ENCODE measurements at places on chromosomes 2 and 18.

DNA sequence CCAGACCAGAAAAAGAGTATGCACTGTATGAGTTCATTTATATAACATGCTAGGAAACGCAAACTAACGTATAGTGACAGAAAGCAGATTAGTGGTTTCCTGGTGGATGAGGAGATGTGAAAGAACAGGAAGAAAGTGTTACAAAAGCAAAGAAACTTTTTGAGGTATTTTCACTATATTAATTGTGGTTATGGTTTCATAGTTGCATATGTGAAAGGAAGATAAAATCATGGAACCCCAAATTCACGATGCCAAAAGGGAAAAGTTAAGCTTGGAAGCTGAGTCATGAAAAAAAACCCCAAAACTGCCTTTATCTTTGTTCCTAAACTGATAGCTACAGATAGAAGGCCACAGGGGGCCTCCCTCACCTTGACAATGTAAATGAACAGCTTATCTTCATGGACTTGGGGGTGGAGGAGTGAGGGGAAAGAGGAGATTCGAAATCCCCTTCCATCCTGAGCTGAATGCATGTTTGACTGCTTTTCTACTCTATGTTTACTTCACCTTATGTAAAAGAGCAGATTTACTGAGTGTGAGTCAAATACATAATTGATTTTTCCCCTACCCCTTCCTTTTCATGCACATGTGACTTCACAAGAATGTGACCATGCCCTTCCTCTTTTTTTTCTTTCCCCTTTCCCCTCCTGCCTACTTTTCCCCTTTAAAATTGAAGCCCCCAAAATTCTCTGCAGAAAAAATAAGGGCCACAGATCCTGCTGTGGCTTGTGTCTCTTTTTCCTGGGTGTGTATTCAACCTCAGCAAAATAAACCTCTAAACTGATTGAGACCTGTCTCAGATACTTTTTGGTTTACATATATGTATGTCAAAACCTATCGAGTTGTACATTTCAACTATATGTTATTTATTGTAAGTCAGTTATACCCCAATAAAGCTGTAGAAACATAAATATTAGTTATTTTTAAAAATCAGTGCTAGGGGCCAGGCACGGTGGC is 100.1 kb upstream of the TLK1 start:
- DNase-seq = peak; percentile 29

GRCh38 chr2:229715895-229716507 is 1.6 kb upstream of the DNER start:
- peak; percentile 64 for DNase-seq

GRCh38 chr2:120914839-120915521 is 179.3 kb downstream of the GLI2 start:
- DNase-seq = no peak

- DNase-seq = no peak
Observed at GRCh38 chr18:79600141-79600540, 79.5 kb upstream of the CTDP1 start.

DNA sequence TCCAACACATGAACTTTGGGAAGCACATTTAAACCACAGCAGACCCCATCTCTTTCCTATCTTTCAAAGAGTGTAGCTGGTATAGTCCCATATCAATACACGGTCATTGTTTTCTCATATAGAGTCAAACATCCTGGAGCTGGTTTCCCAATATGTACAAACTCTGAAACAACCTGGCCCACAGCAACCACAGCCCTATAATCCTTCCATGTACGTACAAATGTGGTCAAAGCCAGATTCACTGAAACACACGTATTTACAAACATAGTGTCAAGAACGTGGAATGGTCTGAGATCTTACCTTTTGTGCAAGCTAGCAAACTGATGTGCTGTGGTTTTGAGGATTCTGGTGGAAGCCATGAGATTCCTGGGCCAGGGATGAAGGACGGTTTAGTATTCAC is 97.3 kb downstream of the HS1BP3 start:
- DNase-seq = no peak

DNA sequence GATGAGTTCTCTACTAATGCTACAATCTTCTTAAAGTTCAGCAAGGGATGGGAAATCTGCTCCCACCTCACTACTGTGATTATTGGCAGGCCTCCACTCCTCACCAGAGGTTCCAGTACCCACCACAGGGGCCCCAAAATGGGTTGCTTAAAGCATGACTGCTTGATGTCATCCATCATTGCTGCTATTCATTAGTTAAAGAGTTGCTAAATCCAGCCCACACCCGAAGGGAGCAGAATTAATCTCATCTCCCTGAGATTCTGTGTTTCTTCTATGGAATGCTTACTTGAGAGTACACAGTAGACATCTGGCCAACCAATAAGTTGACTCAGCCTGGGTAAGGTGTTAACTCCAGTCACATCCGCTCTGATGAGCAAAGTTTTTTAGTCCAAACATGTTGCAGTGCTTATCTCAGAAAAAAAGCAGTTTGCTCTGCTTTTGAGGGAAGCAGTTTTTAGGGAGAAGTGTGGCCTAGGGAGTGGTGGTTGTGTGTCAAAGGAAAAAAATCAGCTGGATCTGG is 690.2 kb upstream of the POU3F3 start:
- peak; percentile 4 for DNase-seq

DNA sequence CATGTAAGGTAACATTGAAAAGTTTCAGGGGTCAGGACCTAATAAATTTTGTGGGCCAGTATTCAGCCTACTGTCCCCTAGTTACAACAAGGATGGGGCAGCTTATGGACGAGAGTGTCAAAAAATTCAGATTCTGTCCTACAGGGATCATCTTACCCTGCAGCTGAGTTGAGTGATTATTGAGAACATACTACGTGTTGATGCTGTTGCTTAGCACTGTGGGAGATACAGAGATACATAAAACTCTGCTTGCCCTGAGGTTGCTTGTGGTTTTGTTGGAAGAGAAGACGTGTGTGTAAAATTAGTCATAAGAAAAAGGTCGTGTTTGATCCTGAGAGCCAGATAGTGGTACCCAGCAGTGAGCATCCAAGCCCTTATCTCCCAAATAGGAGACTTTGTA is 253.2 kb downstream of the NEDD4L start:
- DNase-seq = no peak

GRCh38 chr18:7234091-7234490 is 3.2 kb downstream of the LRRC30 start:
- DNase-seq = no peak

- peak; percentile 66 for DNase-seq
Observed at GRCh38 chr18:58484989-58485981, 143.6 kb downstream of the ALPK2 start.

GRCh38 chr2:219452361-219453317 is 18.0 kb downstream of the SPEG start:
- DNase-seq = no peak

DNA sequence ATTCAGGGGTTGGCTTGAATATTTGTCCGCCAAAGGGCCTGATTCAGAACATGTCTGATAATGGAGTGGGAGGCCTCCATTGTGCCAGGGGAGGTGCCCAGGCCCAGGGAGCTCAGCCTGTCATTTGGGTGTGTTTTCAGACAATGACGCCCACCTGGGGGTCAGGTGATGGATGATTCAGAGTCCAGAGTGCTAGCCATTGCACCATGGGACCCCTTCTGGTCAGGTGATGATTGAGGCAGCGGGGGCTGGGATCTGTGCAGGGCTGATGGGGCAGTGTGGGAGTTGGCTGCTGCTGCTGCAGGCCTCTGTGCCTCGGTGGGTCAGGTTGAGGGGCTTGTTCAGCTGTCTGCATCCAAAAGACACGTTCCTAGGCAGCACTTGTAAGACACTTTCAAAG is 8.3 kb upstream of the ARHGEF4 start:
- DNase-seq = no peak

GRCh38 chr2:211901226-211901846 is 637.3 kb downstream of the ERBB4 start:
- no peak for DNase-seq

- no peak for DNase-seq
Observed at GRCh38 chr18:8781671-8782070, 76.3 kb downstream of the MTCL1 start.

DNA sequence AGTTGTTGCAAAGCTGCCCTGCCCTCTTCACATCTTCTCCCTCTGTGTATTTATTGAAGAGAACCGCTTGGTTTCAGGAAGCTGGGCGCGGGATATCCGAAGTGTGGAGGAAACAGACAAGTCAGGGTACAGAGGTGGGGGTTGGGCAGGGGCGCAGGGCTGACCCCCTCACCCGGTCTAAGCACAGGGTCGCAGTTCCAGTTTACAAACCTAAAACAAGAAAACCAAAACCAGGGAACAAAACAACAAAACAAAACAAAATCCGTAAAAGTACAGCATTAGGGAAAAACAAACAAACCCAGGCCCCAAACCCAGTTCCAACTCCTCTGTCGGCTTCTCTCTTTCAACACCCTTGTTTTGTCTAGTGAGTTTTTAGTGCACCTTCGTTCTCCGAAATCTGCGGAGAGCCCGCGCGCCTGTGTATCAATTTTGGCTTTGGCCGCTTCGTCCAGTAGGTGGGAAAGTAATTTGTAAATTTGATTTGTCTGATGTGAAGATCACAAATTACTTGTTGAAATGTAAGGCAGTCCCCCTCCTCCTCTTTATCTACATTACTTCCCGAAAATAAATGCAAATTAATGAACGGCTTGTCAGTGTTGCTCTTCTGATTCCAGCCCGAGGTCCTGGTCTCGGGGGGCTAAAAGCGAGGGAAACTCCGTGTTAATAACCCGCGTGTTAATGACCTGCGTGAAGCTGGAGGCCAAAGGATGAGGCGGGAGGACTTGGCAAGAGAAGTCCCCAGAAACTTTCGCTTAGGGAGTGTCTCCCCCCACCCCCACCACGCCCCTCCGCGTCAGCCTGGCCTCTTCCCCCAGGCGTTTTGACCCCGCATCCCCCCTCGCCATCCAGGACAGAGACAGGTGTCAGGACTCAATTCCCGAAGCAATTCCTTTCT is 6.9 kb downstream of the OTX1 start:
- DNase-seq = no peak

DNA sequence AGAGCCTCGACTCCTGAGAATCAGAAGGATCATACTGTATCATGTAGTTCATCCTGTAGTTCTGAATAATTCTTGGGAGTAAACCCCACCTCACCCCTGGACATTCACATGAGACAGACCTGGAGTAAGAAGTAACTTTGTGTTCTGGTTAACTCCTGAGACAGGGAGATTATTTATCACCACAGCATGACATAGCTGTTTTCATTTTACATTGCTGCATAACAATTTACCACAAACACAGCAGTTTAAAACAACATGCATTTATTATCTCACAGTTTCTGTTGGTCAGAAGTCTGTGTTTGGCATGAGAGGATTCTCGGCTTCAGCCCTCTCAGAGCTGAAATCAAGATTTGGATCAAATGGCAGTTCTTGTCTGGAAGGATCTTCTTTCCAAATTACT is 855.8 kb upstream of the FANCL start:
- DNase-seq = no peak

DNA sequence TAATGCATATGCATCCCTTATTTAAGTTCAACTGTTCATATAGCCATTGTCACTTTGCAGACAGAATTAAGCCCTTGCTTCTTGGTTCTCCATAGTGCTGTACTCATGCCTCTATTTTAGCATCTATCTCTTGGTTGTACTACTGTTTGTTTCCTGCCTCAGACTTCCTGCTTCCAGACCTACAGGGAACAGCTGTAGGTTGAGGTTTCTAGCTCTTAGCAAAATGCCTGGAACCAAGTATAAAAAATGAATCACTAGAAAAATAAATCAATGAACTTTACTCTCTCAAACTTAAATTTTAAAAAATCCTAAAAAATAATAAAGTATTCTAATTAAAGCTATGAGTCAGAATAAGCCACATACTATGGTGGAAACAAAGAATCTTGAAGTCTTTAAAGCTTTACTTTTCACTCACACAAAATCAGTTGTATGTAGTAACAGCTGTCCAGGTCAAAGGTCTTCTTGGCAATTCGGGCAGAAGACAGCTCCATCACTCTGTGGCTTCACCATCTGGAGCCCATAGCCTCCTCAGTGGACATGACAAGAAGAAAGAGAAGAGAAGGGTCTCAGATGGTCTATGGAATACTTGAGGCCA is 1228.1 kb upstream of the GYPC start:
- DNase-seq = no peak

DNA sequence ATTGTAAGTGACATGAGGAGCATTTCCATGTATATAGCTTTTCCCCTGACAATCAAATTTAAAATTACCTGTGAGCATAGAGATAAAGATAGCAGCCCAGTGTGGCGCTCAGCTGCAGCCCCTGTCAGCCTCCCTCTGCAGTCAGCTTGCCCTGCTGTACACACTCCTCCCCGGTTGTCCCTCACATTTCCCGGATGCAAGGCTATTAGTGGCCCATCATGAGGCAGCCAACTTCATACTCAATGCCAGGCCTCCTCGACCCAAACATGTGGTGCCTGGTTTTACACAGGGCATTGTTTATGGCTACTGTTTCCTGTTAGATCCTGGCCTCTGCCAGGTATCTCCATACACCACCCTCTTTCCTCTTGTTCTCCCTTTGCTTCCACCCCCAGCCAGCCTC is 116.1 kb upstream of the SH3BP4 start:
- DNase-seq = no peak

DNA sequence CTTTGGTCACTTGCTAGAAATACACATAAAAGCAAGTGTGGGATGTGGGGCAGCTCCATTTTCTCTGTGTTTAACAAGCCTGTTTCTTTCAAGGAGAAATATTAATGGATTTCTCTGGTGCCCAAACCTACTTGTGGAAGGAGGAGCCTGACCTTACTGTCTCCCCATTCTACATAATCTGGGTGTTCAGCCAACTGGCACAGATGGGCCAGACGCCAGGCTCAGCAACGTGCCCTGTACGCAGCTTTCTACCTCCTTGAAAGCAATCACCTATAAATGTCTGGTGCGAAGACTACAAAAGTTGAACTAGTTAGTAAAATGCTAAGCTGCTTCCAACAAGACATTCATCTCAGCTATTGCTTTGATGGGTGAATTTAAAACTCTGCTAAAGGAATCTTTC is 33.2 kb upstream of the MYO3B start:
- peak; percentile 35 for DNase-seq

DNA sequence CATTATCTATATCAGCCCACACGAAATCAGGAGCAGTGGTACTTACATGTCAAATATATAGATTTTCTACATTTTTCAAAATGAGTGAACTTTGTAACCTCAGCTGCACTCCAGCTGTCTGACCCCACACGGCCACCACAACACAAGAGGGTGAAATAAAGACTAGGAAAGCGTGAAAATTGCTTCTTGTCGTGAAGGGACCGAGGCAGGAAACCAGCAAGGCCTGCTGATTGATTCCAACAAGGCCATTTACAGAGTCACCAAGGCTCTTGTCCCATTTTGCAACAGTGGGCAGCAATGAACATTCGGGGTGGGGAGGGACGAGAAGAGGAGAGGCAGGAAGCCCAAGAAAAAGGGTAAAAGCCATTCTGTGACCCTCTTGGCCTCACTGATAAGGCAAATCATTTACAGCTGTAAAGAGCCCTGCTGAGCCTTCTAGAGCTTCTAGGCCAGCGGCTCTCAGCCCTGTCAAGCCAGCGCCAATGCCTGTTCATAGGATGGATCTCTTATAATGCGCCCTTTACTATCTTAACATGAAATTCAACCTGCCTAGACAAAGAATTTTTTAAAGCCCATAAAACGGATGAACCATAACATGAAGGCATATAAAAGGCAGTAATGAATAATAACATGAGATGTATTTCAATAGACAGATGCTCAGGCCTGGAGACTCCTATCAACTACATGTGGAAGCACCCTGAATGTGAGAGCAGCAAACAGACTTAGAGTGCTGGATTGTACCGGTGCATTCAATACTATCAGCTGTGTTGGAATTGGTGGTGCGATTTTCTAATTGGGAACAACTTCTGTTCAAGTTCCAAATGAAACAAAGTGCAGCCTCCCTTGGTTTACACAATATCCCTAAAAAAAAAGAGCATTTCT is 269.0 kb downstream of the CDCA7 start:
- no peak for DNase-seq

Data from NCI-H82 (cell line).